ENCODE measurements at places on chromosomes 2 and 18. TPM values are rescaled to one million over a fixed set of nuclear protein-coding genes. Genes with fewer than 3 reads are reported as not detected.
A peak's percentile ranks its signal among the peaks of the same experiment; 100 is the strongest.

The SEMA4C gene
- 90.0 TPM for total RNA-seq

DNA sequence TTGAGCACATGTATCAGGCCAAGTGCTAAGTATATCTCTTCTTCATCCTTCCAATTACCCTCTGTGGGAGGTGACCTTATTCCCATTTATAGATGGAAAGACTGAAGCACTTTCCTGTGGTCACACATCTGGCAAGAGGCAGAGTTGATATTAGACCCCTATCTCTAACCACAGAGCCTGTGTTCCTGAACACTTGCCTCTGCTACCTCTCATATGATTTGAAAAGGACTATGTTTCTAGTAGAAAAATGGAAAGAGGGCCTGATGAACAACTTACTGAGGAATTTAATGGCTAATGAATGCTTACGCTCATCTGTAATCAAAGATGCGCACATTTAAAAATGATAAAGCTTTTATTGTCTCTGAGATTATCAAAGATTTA is 46.2 kb upstream of the DYNC2LI1 start:
- no peaks in the 10 kb centered on the region for H3K36me3 ChIP-seq
- no peaks in the 10 kb centered on the region for H3K27me3 ChIP-seq
- DNase-seq: no peak
- H3K27ac ChIP-seq: no peak overlapping the region
- H3K4me3 ChIP-seq: no peak overlapping the region
- no peaks in the 10 kb centered on the region for H3K4me1 ChIP-seq

The CXCR2 gene
- total RNA-seq: 52.6 TPM

DNA sequence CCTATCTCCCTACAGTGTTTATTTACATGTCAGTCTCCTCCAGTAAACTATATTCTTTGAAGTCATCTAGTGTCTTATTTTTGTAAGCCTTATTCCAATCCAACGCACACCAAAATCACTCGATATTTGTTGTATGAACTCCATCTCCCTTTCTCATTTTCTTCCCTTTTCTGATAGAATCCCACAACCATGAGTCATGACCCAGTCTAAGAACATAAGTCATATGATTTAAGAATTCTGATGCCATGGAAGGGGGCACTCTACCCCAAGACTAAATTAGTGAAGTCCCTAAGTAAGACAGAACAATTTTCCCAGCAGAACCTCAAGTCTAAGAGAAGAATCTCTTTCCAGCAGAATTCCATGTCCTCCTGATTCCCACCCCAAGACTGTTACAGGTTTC is 5.4 kb downstream of the CHMP3 start:
- H3K4me3 ChIP-seq: no peak overlapping the region
- no peak for DNase-seq
- no peaks in the 10 kb centered on the region for H3K27me3 ChIP-seq
- peaks cover 55% of the 10 kb centered on the region for H3K4me1 ChIP-seq

GRCh38 chr2:143581134-143581533 is 451.9 kb downstream of the ARHGAP15 start:
- no peak overlapping the region for H3K4me3 ChIP-seq
- H3K4me1 ChIP-seq: no peaks in the 10 kb centered on the region
- H3K36me3 ChIP-seq: no peaks in the 10 kb centered on the region
- no peaks in the 10 kb centered on the region for H3K27me3 ChIP-seq
- no peak for DNase-seq

GRCh38 chr18:31610286-31611205 is 18.9 kb downstream of the TTR start:
- H3K27me3 ChIP-seq: no peaks in the 10 kb centered on the region
- H3K4me1 ChIP-seq: no peaks in the 10 kb centered on the region
- no peak for DNase-seq
- H3K27ac ChIP-seq: no peak overlapping the region

The GPR55 gene
- total RNA-seq: 6.8 TPM

DNA sequence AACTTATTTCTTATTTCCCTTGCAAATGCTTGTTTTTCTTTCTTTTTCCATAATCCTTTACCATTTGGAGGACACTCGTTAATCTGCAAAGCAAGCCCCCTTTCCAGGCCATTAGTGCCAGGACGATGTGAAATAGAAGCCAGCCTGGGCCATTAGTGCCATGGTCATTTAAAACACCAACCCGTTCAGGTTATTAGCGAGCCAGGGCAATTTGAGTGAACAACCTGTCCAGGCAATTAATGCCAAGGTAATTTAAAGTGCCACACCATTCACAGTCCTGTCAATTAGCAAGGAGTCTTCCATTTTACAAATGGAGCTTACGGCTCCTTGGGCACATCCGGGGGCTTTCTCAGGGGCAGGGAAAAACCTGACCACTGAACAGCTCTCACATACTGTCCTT is 370.6 kb downstream of the HRH4 start:
- peak overlapping the region; percentile 56 for H3K27ac ChIP-seq
- H3K4me3 ChIP-seq: no peak overlapping the region
- H3K27me3 ChIP-seq: no peaks in the 10 kb centered on the region

DNA sequence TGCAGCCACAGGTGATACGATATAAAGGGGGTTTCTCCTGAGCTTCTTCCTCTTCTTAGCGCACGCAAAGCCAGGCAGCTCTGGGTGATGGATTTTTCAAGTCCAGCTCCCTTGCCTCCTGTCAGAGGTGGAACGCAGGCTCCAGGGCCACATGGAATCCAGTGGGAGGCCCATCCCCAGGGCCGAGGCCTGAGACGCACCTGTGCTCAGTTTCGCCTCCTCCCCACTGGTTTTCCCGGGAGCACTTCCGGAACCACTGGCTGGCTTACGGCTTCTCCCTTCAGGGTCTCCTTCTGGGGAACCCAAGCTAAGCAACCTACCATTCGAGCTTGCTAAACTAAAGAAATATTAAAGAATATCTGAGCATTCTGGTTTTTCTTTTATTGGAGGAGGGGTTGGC is 63.6 kb downstream of the TRAPPC12 start:
- H3K27me3 ChIP-seq: no peaks in the 10 kb centered on the region
- H3K4me1 ChIP-seq: no peaks in the 10 kb centered on the region
- H3K36me3 ChIP-seq: peaks cover 57% of the 10 kb centered on the region
- DNase-seq: no peak
- H3K4me3 ChIP-seq: no peak overlapping the region
- no peak overlapping the region for H3K27ac ChIP-seq

DNA sequence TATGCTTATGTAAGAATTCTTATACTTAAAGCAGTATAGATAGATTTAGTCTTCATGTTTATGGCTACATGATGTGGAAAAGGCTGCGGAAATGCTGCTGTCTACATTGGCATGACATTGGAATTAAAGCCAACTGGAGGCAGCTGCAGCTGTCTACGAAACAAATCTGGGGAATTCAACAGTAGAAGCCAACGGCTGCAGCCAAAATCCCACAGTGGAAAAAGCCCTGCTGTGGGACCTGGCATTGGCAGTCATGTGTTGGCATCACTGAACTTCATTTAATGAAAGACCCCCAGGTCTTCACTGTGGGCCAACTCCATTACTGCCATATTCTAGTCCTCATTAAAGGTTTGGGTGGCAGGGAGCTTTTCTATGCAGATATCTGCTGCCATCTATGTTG is 223.6 kb downstream of the SLC8A1 start:
- no peak for DNase-seq
- no peaks in the 10 kb centered on the region for H3K27me3 ChIP-seq
- no peaks in the 10 kb centered on the region for H3K4me1 ChIP-seq
- no peak overlapping the region for H3K4me3 ChIP-seq
- no peaks in the 10 kb centered on the region for H3K36me3 ChIP-seq

DNA sequence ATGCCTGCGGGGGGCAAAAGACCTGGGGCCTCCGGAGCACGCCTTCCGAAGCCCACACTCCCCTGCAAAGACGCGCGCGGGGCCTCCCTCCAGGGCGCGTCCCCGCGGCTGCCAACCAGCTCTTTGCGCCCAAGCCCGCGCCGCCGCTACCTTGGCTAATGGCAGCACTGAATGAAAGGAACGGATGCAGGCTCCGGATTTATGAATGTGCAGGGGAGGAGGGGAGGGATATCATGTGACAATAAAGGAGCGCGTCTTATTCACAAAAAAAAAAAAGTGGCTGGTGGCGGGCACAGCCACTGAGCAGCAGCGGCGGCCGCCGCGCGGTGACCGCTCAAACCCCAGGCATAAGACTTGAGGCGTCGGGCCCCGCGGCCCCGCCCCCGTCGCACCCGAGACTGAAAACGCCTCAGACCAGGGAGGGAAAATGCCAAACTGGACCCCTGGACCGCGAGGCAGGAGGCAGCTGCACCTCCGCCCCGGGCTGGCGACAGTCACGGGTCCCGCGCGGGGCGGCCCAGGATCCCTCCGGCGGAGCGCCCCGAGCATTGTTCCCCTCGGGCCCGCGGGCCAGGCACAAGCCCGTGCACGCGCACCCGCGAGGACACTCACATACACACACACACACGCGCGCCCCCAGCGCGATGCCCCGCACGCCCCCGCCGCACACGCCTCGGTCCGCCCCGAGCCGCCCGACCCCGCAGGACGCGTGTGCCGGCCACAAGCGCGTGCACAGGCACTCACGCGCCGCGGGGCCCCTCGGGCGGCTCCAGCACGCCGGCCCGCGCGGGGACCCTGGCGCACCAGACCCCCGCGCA is 1.6 kb downstream of the SPRED2 start:
- no peaks in the 10 kb centered on the region for H3K36me3 ChIP-seq
- peaks cover 23% of the 10 kb centered on the region for H3K27me3 ChIP-seq
- H3K4me1 ChIP-seq: peaks cover 24% of the 10 kb centered on the region
- peak overlapping the region; percentile 87 for H3K27ac ChIP-seq
- H3K4me3 ChIP-seq: peak overlapping the region; percentile 92

The GALNT5 gene
- not detected for total RNA-seq

GRCh38 chr18:51020536-51020935 is 9.5 kb upstream of the SMAD4 start:
- H3K36me3 ChIP-seq: peaks cover 4% of the 10 kb centered on the region
- no peak for DNase-seq
- no peaks in the 10 kb centered on the region for H3K27me3 ChIP-seq
- H3K4me3 ChIP-seq: no peak overlapping the region
- H3K4me1 ChIP-seq: no peaks in the 10 kb centered on the region

DNA sequence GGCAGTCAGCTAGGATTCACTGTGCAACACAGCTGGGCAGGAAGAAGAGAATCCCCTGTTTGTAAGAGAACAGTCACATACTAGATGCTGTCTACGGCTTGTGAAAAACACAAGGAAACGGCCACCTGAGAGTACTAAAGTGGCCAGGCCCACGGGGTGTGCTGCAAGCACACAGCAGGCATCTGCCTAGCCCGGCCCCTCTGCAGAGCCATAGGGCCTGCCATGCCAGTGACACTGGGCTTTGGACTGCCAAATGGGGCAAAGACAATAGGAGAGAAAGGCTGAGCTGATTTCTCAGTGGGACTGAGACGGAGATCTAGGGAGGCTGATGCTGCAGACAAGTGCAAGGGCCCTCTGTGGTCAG is 10.3 kb downstream of the TUBB6 start:
- H3K27me3 ChIP-seq: no peaks in the 10 kb centered on the region
- peaks cover 44% of the 10 kb centered on the region for H3K36me3 ChIP-seq
- peaks cover 26% of the 10 kb centered on the region for H3K4me1 ChIP-seq
- peak; percentile 72 for DNase-seq
- no peak overlapping the region for H3K4me3 ChIP-seq
- H3K27ac ChIP-seq: no peak overlapping the region

GRCh38 chr18:26863921-26864497 is 1.5 kb downstream of the AQP4 start:
- H3K27ac ChIP-seq: no peak overlapping the region
- H3K36me3 ChIP-seq: no peaks in the 10 kb centered on the region
- H3K4me1 ChIP-seq: peaks cover 10% of the 10 kb centered on the region

- H3K27ac ChIP-seq: peak overlapping the region; percentile 99
- H3K36me3 ChIP-seq: no peaks in the 10 kb centered on the region
- peaks cover 59% of the 10 kb centered on the region for H3K4me1 ChIP-seq
- DNase-seq: no peak
- H3K4me3 ChIP-seq: peak overlapping the region; percentile 78
- no peaks in the 10 kb centered on the region for H3K27me3 ChIP-seq
Measured at GRCh38 chr2:197433780-197434438, 919 bp downstream of the SF3B1 start.

The LIMS4 gene
- 1.4 TPM for total RNA-seq

GRCh38 chr18:44246001-44246400 is 434.7 kb upstream of the SETBP1 start:
- H3K4me1 ChIP-seq: no peaks in the 10 kb centered on the region
- no peaks in the 10 kb centered on the region for H3K36me3 ChIP-seq
- no peaks in the 10 kb centered on the region for H3K27me3 ChIP-seq

DNA sequence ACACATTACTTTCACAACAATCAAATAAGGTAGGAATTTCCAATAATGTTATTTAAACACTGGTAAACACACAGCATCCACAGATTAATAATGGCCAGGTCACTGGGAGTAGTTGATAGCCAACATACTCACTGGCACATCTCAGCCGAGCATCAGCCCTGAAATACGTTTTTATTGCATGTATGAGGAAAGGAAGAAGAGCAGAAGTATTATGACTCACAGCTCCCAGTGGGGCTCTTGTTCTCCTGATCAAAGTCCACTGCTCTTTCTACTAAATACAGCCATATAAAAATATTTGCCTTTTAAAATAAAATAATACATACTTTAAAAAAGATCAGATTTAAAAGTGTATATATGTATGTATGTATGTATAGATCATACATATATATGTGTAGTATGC is 999.6 kb downstream of the SUCLG1 start:
- no peak overlapping the region for H3K27ac ChIP-seq
- H3K4me3 ChIP-seq: no peak overlapping the region
- no peaks in the 10 kb centered on the region for H3K27me3 ChIP-seq
- no peak for DNase-seq

All from spleen (tissue), 13 donors.